HCT116 (cell line): ENCODE measurements at places on chromosomes 2 and 18.

DNA sequence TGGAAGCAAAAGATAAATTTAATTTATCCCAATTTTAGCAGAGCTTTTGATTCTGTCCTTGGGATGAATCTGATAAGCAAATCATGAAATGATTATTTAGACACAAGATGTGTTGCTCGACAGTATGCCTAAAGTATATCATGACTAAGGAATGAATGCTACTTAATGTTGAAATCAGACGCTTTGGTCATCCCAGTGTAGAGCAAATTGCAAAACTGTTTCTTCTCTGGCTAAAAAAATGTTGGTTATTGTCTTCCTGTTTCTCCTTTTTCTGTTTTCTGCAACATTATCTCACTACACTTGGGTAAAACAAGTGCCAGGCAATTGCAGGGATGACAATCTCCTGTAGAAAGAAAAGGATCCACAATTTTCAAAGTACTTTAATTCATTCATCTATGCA, 66.4 kb downstream of the BABAM2 start:
- peaks cover 14% of the 10 kb centered on the region for H3K4me1 ChIP-seq
- DNase-seq = no peak
- no peak overlapping the region for H3K4me3 ChIP-seq

GRCh38 chr18:63074981-63075404, 244.6 kb downstream of the BCL2 start:
- DNase-seq = peak; percentile 28
- no peak overlapping the region for H3K27ac ChIP-seq
- H3K4me3 ChIP-seq = peak overlapping the region; percentile 44

DNA sequence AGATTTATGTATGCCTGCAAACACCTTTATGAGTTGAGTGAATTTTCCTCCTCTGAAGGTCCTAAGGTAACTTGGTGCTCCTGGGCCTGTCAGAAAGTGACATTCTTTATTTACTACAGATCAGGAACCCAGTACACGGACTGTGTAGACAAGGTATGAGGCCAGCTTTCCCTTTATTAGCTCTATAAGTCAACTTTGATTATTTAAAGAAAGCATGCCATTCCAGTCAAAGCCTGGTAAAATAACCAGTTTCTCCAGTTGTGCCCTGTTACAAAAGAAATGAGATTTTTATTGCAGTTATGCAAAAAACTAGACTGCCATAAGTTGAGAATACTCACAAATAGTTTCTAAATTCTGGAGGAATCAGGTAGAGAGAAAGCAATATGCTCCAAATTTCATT, 266.1 kb upstream of the SP5 start:
- H3K36me3 ChIP-seq = no peaks in the 10 kb centered on the region
- H3K27me3 ChIP-seq = no peaks in the 10 kb centered on the region
- no peak for DNase-seq
- no peak overlapping the region for H3K27ac ChIP-seq

- no peak overlapping the region for H3K27ac ChIP-seq
Measured at GRCh38 chr2:143608758-143609157, 479.5 kb downstream of the ARHGAP15 start.
